ENCODE measurements at places on chromosomes 6 and 20.
A peak's percentile ranks its signal among the peaks of the same experiment; 100 is the strongest.

DNA sequence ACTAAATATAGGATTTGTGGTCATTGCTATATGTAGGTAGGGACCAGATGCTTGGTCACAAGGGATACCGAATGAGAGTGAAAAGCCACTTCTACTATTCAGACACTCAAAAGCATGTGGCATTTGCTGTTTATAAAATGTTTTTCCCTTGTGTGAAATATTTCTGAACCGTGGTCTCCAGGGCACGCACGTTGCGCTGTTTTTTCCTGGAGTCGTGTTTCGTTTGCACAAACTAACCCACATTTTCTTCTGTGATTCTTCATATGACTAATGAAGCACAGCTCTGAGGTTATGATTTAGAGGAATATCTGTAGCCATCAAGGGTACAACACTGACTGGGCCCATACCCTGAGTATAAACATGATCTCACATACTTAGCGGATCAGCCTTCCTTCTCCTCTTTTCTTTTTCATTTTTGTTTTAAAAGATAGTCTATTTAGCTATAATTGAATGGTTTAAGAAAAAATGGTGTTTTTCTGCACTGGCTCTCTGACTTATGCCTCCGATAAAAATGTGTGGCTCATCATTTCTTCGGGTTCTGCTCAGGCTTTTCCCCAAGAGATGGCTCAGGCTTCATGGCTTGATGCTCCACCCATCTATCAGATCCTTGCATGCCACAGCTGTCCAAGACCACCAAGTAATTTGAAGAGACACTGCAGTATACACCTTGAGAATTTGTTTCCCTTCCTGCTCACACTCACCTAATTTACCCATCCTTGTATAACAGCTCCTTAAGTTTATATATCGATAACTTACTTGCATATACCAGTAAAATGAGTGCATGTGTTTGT, 59.9 kb upstream of the HBS1L start:
- DNase-seq: peak; percentile 62

- DNase-seq: no peak
Measured at GRCh38 chr6:121544691-121545090, 109.2 kb downstream of the GJA1 start.

DNA sequence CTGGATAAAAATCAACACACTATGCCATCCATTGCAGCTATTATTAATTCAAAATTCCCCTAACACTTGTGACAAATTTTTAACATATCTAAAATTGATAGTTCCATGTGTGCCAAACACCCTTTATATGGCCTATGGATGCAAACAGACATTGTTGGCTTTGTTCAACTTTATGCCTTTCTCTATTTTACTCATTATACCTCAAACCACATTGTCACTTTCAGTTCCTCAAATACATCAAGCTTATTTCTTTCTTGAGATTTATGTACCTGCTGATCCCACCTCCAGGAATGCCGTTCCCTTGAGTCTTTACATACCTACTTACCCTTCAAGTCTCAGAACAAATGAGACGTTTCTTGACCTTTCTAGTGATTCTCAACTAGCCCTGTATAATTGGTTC, 193.5 kb upstream of the PLN start:
- no peak for DNase-seq

DNA sequence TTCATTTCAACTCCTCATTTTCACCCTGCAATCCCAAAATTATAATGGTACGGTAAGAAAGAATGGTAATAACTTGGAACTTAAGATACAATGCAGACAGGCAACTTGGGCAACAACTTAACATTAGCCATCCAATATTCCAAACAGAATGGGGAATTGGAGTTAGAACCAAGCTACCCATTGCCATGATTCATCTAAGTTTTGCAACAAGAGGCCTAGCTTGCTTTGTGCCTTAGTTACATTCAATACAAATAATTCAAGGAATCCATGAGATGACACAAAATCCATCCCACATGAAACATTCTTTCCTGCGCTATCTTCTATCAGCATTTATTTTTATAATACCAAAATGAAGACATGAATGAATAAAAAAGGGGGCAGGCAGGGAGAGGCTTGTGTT, 28.4 kb downstream of the DCDC2 start:
- DNase-seq: no peak

DNA sequence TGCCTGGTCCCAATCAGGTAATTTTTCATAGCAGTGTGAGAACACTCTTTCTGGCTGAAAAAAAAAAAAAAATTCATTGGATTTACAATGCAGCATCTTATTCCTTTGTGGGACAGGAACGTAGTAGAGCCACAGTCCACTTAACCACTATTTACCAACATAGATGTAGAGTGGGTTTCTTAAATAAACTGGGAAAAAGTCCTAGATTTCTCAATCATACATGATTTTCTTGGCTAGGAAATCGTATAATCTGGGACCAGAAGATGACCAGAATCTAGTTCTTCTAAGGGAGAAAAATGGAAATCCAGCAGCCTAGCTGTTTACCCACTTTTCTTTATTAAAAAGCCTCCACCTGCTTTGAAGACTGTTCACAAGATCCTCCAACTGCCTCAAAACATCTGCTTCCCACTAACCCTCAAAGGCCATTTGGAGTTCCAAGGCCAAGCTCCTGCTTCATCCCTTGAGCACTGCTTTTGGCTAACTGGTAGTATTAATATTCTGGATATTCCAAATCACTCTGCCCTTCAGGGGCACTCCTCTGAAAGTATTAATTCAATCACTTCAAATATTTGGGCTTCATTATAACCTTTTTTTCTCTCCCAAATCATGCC, 70.4 kb downstream of the FYN start:
- no peak for DNase-seq

GRCh38 chr6:13045676-13046075, 282.7 kb downstream of the TBC1D7 start:
- no peak for DNase-seq

- no peak for DNase-seq
Measured at GRCh38 chr20:64041781-64042053, 5.7 kb downstream of the C20orf204 start.

DNA sequence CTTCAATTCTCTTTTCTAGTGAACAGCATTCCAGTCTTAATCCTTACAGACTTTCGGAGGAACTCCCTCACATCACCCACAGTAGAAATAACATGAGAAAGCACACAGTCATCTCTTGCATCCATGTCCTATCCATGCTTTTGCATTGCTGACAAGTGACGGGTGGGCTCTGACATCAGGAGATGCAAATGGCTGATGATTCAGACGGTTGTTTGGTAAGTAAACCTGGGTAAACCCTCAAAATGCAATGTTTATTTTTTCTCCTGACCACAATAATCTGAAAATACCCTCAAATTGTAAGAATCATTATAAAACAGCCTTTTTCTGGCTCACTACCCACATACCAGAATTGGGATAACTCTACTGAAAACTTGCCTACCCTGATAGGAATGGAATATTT, 792.0 kb downstream of the MAFB start:
- DNase-seq: no peak

DNA sequence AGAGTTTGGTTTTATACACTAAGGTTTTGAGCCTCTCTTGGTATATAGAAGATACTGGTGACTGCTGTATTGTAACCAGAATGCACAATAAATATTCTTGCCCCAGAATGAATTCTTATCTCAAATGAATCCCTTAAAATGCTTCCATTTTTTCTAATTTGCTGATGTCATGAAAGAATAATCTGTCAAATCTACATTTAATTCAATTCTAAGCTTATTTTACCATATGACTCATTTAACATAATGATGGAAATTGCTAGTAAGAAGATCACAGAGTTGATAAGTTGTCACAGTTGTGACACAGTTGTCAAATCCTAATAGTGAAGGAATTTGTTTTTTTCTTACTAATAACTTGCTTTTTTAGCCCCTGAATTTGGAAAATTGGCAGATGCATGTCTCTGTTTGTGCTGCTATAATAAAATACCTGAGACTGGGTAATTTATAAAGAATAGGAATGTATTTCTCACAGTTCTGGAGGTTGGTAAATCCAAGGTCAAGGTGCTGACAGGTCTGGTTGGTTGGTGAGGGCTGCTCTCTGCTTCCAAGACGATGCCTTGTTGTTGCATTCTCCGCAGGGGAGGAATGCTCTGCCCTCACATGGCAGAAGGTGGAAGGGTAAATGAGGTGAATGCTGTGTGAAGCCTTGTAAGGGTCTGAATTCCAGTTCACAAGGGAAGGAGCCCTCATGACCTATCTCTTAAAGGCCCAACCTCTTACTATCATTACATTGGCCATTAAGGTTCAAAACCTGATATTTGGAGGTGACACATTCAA, 4.7 kb downstream of the ECT2L start:
- DNase-seq: no peak

DNA sequence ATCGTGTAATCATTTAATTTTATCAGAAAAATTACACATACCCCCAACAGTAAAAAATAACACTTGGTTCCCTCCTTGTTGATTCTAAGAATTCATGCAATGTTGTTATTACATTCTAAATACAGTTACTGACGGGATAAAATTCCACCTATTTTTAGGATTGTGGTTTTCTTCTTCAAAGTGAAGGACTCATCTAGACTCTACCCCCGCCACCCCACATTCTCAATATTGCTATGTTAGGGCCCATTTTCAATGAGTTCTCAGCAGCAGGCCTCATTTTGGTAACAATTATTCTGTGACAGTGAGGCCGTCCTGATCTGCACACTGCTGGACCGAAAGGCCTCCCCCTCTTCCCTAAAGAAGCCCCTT, 43.5 kb downstream of the PREX1 start:
- no peak for DNase-seq

- no peak for DNase-seq
Measured at GRCh38 chr6:7467007-7467897, 74.2 kb upstream of the DSP start.

GRCh38 chr6:158381214-158381613, 68.9 kb downstream of the TULP4 start:
- no peak for DNase-seq

GRCh38 chr6:134307870-134308269, 10.0 kb downstream of the SGK1 start:
- no peak for DNase-seq

GRCh38 chr6:72733045-72733444, 111.2 kb downstream of the KCNQ5 start:
- no peak for DNase-seq

GRCh38 chr20:38278763-38279162, 18.2 kb upstream of the KIAA1755 start:
- DNase-seq: no peak

DNA sequence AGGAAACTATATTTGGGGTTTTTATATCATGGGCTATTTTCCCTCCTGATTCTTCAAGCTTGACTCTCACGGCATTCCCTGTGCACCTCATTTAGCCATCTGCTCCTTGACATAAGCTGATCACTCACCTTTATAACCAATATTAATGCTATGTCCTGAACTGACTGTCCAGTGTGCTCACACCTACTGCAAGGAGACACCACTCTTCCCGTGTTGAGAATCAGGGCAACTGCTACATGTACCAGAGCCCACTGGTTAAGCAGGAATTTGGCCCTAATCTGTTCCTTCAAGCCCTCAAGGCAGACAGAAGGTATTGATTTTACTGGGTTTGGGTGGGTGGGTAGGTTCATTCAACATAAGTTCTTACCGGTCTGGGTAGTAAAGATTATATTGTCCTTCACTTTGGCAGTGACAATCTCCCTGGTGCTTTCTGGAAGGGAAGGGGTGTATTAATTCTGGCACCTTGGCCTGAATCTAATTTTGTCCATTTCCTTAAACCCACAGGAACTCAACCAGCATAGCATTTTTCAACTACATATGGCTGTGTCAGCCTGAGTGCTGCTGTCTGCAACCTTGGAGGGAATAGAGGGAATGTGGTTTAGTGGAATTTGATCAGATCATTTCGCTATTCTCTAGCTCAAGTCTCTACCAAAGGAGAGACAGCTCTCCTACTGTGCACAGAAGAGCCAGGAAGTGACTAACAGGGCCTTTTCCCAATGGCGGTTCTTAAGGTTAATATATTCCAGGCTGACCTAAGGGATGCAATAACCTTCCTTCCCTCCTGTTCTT, 293.2 kb downstream of the BTBD9 start:
- DNase-seq: no peak

GRCh38 chr6:25902071-25902470, 28.0 kb upstream of the SLC17A3 start:
- no peak for DNase-seq

DNA sequence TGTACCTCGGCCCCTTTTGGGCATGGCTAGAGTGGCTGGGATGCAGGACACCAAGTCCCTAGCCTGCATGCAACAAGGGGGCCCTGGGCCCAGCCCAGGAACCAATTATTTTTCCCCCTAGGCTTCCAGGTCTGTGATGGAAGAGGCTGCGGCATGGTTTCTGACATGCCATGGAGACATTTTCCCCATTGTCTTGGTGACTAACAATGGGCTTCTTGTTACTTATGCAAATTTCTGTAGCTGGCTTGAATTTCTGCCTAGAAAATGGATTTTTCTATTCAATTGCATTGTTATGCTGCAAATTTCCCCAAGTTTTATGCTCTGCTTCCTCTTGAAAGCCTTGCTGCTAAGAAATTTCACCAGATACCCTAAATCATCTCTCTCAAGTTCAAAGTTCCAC, 1269.6 kb upstream of the CITED2 start:
- DNase-seq: no peak

GRCh38 chr6:22457996-22458395, 111.4 kb upstream of the HDGFL1 start:
- DNase-seq: no peak

DNA sequence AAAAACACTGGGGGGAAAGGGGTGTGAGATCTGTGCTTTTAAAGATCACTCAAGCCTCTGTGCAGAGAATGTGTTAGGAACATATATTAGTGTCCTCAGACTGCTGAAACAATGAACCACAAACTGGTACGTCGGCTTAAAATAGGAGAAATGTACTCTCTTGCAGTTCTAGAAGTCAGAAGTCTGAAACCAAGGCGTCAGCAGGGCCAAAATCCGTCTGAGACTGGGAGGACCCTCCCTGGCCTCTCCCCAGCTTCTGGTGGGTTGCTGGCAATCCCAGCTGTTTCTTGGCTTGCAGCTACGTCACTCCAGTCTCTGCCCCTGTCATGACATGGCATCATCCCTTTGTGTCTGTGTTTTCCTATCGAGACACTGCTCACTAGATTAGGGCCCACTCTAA, 3.9 kb downstream of the CDH26 start:
- DNase-seq: no peak

GRCh38 chr6:108658174-108658573, 97.5 kb downstream of the FOXO3 start:
- no peak for DNase-seq

- DNase-seq: peak; percentile 96
Measured at GRCh38 chr6:32177788-32178546, at the start of gene RNF5. RNF5 (plus strand) TSS chr6:32178405; CDS start chr6:32178512, 107 bp downstream.

DNA sequence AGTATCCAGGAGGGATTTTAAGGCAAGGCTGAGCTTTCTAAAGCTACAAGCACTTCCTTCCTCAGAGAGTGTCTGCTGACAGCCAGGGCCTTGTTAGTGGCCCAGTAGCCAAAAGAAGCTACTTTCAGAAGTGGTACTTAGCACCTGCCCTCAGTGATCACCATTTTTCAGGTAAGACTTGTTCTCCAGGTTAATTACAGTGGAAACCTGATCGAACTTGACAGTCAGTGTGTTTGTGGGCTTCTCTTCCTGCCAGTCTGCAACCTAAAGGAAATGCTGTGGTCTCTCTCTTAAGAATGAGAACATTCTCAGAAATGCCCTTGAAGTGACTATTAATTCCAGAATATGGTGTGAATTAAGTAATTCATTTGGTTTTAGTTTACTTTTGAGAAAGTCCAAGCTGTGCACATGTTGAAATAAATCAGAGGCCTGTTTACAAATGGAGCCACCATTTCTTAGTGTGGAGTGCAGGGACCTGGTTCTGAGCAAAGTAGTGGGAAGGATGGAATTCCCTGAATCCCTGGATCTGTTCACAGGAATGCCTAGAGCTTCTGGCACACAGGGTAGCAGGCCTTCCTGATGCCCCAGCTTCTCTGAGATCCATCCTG, 185.3 kb upstream of the AGPAT4 start:
- no peak for DNase-seq

- DNase-seq: no peak
Measured at GRCh38 chr6:43223175-43223574, 6.1 kb downstream of the DNPH1 start.
